HFF-Myc (cell line): ENCODE measurements at places on chromosomes 7 and 10.

DNA sequence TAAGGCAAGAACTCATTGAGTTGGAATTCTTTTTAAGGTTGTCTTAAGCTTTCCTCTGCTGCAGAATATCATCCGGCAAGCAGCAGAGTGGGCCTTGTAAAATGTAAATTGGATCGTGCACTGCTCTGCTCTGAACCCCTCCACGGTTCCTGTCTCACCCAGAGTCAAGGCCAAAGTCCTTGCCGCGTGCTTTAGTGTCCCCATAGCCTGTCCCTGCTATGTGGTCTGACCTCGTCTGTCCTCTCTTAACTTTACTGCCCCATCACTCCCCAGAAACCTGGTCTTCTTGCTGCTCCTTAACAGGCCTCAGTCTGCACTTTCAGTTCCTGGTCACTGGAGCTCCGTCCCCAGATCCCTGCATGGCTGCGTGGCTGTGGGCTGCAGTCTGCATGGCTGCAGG is 121.6 kb upstream of the SDK1 start:
- no peak for DNase-seq

DNA sequence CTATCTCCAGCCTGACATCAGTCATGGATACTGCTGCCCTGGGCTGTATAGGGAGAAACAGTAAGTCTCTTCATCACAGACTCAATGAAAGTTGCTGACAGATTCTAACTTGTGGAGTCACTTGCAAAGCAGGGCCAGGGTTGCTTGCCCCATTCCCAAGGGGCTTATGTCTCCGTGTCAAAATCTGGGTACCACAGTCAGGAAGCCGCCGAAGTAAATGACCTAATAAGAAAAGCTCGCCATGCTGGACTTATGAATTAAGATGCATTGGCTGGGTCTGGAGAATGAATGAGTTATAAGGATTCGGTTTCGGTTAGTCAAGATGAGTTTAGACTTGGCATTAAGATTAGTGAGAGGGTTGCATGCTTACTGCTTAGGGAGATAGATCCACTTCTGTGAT is 10.8 kb upstream of the OR6V1 start:
- no peak for DNase-seq

DNA sequence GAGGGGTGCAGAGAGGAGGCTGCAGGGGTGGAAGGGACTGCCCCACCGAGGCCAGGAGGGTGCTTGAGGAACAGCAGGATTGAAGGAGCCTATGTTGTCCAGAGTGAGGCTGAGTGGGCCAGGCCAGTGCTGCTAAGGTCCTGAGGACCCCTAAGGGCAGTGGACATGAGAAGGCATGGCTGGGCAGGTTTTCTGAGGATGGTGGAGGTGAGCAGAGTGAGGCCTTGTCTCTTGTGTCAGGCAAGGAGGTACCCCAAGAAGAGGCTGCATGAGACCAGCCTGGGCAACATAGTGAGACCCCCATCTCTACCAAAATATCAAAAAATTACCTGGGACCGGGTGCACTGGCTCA is 5.2 kb downstream of the SH2B2 start:
- no peak for DNase-seq

GRCh38 chr10:84213076-84213475 is 12.3 kb downstream of the LRIT2 start:
- no peak for DNase-seq

DNA sequence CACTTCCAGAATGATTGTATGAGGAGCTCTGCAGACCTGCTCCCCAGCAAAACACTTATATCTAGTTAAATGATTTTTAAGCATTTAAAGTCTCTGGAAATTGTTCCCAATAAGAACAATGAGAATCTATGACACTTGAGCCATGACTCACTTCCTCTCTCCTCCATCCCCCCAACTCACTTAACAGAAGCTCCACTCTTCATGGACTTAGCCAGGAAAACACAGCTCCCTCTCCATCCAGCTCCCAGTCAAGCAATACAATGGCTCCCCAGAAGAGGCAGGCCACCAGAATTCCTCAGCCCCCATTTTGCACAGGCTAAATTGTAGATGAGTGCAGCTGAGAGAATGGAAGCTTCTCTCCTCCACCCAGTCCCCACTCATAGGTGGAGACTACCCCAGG is 27.0 kb downstream of the AOC1 start:
- peak; percentile 7 for DNase-seq

DNA sequence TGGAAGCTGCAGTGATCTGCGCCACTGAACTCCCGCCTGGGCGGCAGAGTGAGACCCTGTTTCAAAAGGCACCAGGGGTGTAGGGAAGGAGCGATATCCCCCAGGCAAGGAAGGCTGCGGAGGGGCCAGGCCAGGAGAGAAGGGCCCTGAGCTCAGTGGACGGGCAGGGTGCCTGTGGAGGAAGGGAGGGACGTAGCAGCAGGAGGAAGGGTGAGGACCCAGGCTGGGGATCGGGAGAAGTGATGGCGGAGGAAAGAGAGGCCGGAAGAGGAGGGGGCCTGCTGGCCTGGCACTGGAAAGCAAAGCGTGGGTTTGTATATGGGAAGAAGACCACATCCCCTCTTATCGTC is 45.6 kb downstream of the ALOX5 start:
- no peak for DNase-seq

DNA sequence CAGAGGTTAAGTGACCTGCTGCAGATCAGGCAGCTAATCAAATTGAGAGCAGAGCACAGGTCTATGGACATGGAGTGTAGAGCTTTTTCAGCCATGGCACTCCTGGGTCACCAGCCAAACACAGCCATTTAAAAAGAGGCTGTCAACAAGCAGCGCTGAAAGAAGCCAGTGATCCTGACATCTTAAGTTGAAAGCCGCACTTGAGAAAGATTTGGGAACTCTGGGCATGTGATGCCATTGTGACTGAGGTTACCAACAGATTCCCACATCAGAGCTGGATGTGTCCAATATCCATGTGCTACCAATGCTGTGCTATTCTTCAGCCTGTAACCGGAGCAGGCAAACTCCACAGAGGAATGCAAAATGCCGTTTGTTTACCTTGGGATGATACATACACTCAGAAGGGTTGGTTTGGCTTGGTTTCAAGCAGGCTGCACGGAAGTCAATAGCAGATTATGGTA is 56.2 kb upstream of the ABLIM1 start:
- DNase-seq = peak; percentile 96

- DNase-seq = no peak
These were observed 543.8 kb upstream of the NRP1 start for GRCh38 chr10:33878238-33878786.

GRCh38 chr7:97145068-97145467 is 27.6 kb downstream of the SDHAF3 start:
- no peak for DNase-seq

DNA sequence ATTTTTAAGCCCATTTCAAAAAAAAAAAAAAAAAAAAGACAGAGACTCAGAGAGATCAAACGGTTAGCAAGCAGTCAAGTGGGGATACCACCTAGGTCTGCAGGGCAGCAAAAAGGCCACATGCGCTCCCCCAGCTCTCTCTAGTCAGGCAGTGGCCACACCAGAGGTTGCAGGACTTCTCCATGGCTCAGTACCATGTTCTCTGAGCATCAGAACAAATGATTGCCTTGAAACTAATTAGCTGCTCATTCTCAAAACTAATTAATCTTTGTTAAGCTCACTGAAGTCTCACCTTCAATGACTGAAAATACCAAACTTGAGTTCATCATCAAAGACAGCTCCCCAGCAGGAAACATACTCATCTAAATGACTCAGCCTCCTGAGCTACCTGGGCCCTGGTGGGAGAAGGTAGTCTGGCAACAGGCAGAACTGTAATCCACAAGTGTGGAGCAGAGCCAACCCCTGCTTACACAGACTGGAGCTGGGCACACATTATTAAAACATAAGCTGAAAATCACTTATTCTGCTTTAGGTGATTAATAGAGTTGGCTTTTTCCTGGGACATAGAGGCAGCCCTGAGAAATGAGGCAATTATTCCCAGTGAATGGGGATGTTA is 319.6 kb downstream of the GRID1 start:
- DNase-seq = no peak

DNA sequence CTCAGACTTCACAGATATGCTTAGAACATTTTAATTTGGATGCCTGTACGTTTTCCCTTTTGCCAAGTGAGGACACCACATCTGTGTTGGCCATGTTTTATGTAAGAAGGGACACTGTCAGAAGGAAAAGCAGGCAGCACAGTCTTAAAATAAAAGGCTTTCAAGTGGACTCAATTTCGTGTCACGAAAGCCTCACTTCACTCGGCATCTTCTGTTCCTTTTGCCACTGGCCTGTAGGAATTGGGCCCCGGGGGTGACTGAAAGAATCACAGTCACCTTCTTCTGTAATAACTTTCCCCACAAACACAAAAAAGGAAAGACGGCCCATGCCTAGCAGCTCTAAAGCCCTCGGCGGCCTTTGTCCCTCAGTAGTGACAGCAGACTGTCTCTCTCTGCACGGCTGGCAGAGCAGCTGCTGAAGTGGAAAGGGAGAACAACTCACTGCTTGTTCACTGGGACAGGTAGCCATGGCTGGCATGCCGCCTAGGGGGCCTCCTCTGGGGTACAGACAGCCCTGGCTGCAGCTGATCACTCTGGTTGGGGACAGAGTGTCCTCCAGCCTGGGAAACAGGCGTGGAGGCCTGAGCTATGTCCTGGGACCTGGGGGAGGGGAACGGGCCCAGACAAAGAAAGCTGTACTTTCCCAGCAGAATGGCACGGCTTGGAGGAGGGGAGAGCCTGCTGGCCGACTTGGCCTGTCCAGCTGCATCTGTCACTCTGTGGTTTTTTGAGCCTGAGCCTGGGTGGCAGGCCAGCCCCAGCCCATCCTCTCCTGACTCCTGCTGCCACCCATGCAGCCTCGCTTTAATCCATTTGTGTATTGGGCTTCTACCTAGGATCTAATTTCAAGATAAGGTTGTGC is 4.4 kb downstream of the RASSF4 start:
- DNase-seq = no peak

GRCh38 chr10:102660888-102661657 is 16.8 kb downstream of the TRIM8 start:
- DNase-seq = no peak

DNA sequence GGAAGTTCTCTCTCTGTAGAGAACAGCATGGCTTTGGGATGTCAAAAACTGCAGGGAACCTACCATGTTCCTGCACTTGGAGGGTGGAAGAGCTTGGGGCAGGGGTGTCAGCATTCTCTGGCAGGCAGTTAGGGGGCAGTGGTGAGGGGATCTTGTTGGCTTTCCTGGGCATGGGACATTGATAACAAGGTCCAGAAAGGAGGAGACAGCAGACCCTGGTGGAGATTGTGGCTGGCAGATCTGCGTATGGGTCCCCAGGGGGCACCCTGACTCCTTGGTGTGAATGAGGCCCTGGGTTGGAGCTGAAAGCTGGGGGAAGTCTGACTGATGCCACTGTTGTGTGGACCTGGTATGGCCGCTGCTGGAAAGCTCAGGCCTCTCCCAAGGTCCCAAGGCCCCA is 22.9 kb upstream of the CAMK2B start:
- no peak for DNase-seq

- DNase-seq = no peak
These were observed 6.8 kb upstream of the ANKRD22 start for GRCh38 chr10:88858491-88858890.

GRCh38 chr10:86744067-86744725 is 12.2 kb upstream of the BMPR1A start:
- no peak for DNase-seq

DNA sequence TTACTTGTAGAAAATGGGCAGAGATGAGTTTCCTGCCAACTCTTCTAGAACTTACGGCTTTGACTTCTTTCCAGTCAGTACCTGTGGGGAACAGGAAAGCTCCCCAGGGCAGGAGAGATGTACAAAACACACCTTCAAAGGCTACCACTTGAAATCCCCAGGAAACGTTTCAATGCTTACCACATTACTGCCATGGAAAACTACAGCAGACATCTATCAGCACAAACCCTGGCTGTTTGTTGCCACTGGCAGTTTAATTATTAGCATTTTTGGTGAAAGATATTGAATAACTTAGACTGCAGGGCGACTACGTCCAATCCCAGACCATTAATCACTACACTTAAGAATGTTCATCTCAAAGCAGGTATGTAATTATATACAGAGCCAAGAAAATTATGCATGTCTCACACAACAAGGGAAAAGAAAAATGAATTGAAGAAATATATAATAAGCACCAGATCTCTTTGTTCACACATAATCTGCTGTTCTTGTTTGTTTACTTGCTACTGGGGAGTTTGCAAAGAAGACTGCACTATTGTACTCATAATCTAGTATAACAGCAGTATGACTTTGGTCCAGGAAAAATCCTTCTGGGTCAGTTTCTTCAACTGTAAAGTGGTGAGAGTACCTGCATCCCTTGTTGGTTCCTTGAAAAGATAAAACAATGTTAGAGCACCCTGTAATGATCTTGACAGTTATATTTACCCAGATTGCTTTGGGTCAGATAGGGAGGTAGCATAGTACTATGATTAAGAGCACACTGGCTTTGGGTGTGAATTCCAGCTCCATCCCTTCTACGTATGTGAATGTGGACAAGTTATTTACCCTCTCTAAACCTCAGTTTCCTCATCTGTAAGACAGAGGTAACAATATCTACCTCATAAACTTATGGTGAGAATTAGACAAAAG is 138.3 kb downstream of the DOCK4 start:
- DNase-seq = no peak

DNA sequence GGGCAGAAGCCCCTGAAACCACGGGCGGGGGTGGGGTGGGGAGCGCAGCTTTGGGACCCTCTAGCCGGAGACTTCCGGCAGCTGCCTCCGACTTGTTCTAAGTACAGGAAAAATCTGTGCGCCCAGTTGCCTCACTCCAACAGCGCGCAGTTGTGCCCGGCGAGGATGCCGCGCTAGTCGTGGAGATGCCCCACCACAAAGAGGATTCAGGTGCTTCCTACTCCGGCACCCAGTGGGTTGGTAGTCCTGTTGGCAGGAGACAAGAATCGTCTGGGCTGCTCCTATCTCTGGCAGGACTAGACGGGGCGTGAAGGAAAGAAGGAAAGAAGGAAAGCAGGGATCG is 465 bp upstream of the NPY start:
- no peak for DNase-seq

DNA sequence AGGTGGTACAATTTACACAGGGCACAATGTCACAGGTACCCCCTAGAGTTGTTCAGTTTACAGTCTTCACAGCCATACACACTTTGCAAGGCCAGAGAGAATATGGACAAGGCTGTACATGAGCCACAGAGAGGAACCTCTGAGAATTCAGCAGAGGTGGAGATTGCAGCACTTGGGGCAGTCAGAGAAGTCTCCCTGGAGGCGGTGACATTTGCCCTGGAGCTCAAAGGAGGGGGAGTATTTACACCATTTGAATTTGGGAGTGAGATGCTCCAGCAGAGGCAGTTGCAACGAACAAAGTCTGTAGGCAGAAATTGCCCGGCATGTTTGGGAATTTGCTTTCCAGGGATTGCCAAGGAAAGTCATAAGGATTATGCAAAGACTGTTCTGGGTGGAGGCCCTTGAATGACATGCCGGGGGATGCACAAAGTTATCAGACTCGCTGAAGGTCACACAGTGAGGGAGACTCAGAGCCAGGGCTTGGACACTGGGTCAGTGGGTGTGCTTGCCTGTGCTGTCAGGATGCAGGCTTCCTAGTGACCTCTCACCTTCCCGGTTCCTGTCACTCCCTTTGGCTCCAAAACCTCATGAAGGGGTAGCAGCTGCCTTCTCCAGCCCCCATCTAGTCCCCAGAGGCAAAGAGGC is 160.7 kb upstream of the PCBD1 start:
- no peak for DNase-seq
